Esophagus mucosa (tissue), 1 donor: ENCODE measurements at places on chromosomes 3 and 15. TPM values are rescaled to one million over a fixed set of nuclear protein-coding genes. Genes with fewer than 3 reads are reported as not detected.

DNA sequence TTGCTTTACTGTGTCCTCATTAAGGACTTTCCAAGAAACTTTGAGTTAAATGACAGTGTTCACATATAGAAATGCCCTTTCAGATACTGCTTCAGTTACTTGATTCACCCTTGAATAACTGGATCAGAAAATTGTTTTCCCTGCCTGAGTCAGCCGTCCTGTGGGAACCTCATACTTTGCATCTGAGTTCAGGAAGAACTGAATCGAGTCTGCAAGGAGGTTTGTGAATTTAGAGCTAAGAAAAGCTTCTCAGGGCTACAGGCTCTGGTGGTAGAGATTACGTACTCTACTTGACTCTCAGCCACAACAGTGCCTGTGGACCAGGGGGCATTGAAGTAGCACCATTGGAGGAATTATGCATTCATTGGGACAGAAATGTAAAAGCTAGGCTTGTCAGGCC is 252.4 kb upstream of the C2CD4B start:
- ATAC-seq = no peak

DNA sequence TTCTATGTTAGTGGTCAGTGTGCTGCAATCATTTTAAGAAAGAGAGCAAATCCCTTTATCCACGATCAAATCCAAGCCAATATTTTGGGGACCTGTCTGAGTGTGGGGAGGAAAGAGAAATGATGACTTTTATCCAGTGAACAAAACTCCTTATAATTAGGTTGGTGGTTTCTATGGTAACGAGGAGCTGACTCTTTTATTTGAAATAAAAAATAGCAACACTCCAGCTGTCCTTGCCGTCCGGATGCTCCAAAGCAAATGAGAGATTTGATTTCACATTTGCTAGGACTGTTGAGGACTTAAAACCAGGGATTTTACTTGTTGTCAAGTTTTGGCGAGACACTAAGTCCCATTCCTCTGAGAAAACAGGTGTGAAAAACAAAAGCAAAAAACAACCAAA is 154.0 kb upstream of the PRICKLE2 start:
- ATAC-seq = no peak

DNA sequence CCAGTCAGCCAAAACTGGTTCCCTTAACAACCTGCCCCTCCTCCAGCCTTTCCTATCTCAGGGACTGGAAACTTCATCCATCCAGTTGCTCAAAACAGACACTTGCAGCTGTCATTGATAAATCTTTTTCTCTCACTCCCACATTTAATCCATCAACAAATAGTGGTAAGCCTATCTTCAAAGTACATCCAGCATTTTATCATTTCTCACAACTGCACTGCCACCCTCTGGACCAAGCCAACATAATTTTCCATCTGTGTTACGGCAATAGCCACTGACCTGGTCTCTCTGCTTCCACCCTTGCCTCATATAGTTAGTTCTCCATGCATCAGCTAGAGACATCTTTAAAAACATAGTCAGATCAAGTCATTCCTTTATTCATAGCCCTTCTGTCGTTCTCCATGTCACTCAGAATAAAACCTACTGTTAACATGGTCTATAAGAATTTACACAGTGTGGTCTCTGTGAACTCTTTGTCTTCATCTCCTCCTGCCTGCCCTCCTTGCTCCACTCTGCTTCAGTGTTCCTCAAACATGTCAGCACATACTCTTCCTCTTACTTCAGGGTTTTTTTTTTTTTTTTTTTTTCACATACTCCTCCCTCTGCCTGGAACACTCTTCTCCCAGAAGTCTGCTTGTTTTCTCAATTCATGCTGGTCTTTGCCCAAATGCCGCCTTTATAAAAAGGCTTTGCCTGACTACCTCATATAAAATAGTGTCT is 102.5 kb upstream of the COL6A5 start:
- ATAC-seq = no peak

TAGLN3 gene
- not detected for total RNA-seq

DNAH12 gene
- 0.08 TPM for total RNA-seq

NTRK3 gene
- total RNA-seq = 1.00 TPM

C3orf70 gene
- total RNA-seq = 0.64 TPM

DNA sequence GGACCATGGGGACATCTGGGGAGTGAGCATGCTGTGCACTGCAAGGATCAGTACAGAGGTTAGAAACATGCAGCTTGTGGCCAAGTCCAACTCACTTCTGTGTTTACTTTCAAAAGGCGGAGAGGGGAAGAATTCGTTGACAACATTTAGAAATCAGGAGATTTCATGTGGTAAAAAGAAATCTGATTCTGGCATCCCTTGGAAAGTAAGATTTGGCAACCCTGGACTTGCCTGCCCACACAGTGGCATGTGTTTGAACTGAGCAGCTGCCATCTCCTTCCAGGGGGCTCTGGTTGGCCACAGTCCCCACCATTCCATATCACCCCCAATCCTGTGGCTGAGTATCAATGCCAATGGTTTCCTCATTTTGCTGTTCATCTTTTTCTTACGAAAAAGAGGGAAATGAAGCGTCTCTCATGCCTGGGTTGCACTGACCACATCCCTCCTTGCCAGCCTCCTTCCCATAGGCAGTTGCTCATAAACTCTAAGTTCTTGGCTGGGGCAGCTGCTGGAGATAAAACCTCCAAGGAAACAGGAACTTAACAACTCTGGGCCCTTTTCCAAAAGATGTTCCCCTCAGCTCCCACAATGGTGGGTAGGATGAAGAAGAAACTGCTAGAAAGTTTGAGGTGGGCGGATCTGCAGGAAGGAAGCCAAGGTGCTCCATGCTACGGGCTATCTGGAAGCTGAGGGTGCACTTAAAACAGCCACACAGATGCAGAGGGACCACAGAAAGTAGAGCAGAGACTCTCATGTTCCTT is 29.2 kb downstream of the SLC6A11 start:
- no peak for ATAC-seq

GABRA5 gene
- total RNA-seq = 0.24 TPM

IGSF10 gene
- 0.20 TPM for total RNA-seq

DNA sequence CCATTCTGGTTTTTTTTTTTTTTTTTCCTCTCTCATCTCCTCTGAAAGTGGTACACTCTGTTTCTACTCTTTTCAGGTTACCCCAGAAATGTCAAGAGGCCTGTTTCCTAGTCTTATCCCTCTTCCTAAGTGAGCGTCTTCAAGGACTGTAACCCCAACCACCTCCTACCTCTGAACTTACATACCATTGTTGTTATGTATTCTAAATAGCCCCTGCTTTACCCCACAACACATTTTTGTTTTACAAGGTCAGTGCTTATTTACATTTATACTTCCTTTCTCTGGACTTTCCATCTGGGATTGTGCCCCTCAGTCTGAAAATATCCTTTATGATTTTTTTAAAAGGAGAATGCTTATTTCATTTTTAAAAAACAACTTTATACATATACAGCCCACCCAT is 38.8 kb downstream of the PTH1R start:
- no peak for ATAC-seq

- ATAC-seq = no peak
These were observed 128.8 kb upstream of the LMOD3 start for GRCh38 chr3:69251078-69251805.

DNA sequence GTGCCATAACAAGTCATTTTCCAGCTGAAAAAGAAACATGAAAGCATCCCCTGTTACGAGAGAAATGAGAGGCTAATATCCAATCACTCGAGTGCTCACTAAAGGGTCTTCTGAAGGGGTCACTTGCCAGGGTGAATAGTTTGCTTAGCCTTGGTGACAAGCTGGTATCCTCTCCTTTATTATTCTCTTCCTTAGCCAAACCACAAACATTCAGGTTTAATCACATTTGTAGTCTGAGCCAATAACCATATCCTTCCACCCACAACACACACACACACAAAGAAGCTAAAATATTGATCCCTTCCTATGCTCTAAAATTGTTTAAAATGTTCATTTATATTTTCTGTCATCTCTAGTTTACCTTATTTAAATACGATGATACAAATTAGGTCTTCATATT is 240.5 kb upstream of the TMCO5A start:
- no peak for ATAC-seq

- no peak for ATAC-seq
These were observed 769 bp upstream of the CSPG4 start for GRCh38 chr15:75713338-75713895.

- ATAC-seq = peak; percentile 89
These were observed 28.8 kb downstream of the KNG1 start for GRCh38 chr3:186746008-186746407.

GPR149 gene
- not detected for total RNA-seq

GRCh38 chr3:115627180-115628074 is 4.1 kb downstream of the GAP43 start:
- ATAC-seq = no peak

GRCh38 chr3:4408958-4409357 is 58.1 kb downstream of the SUMF1 start:
- ATAC-seq = no peak

GRCh38 chr3:172107403-172107802 is 68.0 kb downstream of the FNDC3B start:
- ATAC-seq = no peak

DNA sequence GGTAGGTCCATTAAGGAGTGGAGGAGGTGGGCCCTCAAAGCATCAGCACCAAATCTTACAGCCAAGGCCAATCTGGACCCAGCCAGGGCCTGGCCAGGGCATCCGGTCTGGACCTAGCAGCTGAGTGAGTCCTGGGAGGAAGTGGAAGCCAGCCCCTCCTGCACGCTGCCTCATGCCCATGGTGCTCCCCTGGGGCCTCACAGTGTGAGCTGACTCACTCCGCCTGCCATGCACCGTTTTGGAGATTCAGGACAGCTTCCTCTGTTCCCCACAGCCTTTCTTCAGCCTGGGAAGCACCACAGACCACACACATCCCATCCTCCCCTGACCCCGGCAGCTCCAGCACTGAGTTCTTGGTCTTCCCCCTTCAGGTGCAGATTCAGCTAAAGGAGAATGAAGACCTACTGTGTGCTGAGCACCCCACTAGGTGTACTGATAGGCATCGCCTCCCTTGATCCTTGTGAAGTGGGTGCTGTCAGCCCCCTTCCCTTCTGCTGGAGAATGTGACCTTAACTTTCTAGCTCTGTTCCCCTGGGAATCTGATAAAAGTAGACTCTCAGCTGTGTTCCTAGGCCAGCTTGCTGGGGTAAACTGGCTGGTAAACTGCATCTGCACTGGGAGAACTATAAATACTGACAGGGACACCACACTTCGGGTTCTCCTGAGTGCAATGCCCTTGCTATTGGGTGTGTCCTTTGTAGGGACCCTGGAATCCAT is 36.8 kb upstream of the SEC13 start:
- ATAC-seq = peak; percentile 58

- no peak for ATAC-seq
These were observed 39.0 kb downstream of the HES1 start for GRCh38 chr3:194174980-194175379.

KLHL6 gene
- 0.76 TPM for total RNA-seq

- ATAC-seq = no peak
These were observed 41.6 kb upstream of the MRPS22 start for GRCh38 chr3:139302084-139302800.

DNA sequence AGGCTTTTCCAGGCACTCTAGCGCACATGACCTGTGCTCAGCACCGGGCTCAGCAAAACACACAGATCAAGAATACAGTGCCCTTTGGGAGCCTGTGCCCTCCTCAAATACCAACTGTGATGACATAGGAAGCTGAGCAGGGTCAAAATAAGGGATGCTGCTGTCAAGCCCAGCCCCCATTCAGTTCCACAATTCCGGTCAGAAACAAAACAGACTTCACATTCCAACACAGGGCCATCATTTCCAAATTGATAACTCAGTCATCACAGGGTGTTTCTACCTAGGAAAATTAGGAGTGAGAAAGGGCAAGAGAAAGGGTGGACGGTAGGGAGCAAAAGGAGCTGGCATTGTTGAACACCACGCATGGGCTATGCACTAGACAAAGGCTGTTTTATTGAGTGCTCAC is 158.4 kb upstream of the CCDC54 start:
- no peak for ATAC-seq

DNA sequence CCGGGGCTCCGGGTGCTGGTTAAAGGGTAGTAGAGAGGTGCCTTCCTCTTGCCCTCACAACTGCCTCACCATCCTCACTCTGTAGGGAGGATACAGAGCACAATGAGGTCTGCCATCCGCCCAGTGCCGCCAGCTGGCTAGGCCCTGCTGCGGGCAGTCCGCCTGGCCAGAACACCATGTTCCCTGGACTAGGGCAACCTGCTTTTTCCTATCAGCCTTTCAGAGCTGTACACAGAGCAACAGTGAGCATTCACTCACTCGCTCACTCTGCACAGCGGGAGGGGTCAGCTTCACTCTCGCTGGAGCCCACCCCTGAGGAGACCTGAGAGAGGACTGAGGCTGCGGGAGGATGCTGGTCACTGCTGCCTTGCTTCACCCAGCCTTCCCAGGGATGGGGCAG is 218.7 kb upstream of the CHRNA7 start:
- no peak for ATAC-seq

DNA sequence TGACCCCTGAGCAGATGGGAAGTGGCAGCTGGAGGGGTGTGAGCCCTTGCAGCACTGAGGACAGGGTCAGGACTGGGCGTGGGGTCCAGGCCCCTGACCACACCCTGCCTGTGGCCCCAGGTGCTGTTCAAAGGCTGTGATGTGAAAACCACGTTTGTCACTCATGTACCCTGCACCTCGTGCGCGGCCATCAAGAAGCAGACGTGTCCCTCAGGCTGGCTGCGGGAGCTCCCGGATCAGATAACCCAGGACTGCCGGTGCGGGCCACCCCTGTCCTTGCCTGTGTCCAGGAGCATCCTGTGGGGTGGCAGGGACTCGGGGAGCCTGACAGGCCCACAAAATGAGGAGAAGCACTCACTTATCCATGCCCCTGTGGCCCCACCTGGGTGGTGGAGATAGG is 5.9 kb downstream of the STAB1 start:
- ATAC-seq = no peak

DNA sequence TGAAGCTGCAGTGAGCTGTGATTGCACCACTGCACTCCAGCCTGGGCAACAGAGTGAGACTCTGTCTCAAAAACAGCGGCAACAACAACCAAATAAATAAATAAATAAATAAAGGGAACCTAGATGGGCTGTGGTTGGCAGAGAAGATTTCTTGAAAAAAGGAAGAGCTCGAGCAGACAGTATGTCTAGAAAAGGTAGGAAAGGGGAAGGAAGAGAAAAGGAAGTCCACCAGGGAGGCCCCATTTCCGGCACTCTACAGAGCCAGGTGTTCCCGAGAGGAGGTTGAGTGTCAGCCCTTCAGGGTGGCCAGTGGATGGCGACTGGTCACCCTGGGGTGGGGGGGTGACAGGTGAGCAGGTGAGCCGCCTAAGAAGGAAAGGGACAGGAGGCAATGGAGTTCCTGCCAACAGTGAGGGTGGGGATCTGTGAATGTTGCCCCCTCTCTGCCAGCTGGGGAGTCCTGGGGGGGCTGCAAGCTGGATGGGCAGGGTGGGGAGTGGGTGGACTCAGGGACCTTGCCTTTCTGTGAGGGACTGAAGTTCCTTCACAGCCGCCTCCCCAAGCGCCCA is 14.8 kb downstream of the PAQR5 start:
- ATAC-seq = no peak
